Femur (tissue), 1 donor: ENCODE measurements at places on chromosomes 3 and 15.

DNA sequence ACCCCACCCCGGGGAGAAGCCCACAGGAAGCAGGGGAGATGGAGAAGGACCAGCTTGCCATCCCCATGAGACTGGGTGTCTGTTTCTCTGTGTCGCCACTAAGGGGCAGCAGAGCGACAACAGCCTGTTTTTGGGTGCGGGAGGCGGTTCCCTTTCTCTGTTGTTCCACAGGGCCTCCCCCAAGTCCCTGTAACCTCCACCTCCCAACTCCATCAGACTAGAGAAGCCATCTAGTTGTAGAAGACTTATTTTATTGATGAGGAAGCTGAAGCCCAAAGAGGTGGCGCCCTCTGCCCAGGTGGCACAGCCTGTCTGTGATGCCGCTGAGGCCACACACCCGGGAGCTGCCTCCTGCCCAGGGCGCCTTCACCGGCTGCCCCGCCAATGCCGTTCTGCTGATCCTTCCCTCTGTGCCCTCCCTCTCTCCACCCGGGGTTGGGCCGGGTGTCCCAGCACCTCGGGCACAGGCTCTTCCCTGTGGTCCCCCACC lies 3.9 kb upstream of the CCDC9B start:
- no peak for DNase-seq

GRCh38 chr3:29382845-29383244 lies 102.0 kb downstream of the RBMS3 start:
- DNase-seq = no peak

DNA sequence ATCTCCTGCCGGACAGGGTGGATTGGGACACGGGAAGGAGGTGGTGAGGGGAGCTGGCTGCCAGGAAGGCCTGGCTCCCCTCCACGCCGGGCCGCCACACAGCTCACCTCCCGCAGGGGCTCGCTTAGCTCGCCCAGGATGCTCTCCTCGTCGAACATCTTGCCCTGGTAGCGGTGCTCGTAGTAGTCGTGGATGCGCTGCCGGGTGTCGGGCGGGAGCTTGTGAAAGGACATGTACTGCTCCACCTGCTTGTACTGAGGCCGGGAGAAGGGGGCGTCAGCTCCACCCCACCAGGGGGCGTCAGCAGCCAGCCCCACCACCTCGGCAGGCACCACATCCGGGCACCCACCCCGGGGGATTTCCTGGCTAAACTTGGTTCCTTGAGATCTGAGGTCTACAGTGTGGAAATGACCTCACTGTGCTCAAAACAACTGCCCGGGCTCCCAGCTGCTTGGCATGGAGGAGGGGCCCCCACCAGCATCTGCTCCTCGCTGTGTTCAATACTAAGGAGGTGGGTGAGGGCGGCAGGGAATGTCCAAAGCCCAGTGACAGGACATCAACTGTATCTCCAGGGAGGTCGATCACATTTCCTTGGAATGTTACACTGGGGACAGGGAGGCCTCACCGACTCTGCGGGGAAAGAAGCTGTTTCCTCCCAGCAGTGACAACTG lies 43.4 kb downstream of the HCN4 start:
- no peak for DNase-seq

GRCh38 chr3:34323517-34323916 lies 525.1 kb downstream of the PDCD6IP start:
- DNase-seq = no peak

DNA sequence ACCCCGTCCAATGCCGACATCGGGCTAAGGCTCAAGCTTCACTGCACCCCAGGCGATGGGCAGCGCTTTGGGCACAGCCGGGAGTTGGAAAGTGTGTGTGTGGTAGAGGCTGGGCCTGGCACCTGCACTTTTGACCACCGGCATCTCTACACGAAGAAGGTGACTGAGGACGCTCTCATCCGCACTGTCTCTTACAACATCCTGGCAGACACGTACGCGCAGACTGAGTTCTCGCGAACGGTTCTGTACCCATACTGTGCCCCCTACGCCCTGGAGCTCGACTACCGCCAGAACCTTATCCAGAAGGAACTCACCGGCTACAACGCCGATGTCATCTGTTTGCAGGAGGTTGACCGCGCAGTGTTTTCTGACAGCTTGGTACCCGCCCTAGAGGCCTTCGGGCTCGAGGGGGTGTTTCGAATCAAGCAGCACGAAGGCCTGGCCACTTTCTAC lies 1.0 kb downstream of the PDE12 start:
- DNase-seq = peak; percentile 19

- no peak for DNase-seq
Observed at GRCh38 chr3:8011902-8012301, 489.7 kb upstream of the LMCD1 start.

DNA sequence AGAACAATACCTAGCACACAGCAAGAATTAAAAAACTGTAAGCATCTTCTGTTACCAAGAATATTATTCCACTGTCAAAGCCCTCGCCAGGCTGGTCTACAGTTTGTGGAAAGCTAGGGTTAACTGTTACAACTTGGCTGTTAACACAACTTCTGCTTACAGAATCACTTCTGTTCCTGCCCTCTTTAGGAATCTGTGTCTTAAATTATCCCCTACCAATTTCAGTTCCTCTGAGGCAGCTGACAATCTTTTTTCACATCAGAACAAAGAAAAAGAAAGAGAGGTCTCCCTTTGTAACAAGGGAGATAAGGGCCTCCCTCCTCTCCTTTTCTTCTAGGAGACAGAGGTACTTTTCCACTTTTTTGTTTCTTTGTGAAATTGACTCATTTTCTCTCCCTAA lies 188.9 kb downstream of the FMN1 start:
- DNase-seq = no peak

DNA sequence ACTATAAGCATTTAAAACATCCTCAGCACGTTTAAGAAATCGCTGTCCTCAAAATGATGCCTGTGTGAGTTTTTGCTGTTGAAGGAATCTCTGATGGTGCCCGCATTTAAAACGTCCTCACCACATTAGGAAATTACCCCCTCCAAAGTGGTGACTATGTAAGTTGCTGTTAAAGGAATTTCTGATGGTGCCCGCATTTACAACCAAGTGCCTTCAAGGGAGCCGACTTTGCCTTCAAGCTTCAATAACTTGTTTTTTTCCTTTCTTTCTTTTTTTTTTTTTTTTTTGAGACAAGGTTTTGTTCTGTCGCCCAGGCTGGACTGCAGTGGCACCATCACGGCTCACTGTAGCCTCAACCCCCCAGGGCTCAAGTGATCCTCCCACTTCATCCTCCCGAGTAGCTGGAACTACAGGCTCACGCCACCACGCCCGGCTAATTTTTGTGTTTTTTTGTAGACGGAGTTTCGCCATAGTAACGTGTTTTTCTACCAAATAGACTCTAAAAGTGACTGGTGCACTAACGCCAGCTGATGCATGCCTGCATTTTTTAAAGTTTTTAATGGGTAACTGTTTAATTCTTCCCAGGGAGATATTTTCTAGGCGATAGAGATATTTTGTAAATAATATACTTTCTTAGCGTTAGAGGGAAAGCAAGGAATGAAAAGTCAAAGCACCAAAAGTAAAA lies 19.0 kb upstream of the TSEN2 start:
- no peak for DNase-seq

DNA sequence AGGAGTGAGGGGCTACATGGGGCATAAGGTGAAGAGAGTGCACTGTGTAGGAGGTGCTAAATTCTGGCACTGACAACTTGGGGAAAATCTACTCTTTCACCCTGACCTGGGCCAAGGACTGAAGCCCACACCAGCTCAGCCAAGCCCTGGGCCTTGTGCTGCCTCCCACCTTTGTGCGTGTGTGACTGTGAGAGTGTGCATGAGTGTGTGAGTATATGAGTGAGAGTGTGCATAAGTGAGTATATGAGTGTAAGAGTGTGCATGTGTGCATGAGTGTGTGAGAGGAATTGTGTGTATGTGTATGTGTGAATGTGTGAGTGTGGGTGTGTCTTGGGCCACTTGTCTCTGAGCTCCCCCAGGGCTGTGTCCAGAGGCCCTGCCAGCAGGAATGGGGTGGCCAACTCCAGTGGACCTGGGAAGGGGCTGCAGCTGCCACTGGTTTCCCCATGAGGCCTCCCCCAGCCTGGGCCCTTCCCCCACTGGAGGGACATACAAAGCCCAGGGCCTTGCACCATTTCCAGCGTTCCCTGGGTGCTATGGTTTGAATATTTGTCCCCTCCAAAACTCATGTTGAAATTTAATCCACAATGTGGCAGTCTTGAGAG lies 15.2 kb downstream of the C3orf22 start:
- peak; percentile 10 for DNase-seq

GRCh38 chr3:61354604-61355003 lies 103.4 kb upstream of the FHIT start:
- no peak for DNase-seq

DNA sequence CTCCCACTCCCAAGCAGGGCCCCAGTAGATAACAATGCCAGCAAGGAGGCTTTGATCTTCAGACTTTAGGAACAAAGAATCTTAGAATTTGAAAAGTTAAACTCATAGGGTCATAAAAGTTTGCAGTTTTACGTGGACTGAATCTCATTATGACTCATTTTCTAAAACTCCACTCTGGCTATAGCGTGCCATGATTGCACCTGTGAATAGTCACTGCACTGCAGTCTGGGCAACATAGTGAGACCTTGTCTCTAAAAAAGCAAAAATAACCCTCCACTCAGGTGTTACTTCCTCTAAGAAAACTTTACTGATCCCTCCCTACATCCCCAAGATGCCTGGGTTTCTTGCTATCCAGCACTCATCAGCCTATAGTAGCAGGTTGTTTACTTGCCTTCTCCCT lies 104.5 kb downstream of the IL20RB start:
- no peak for DNase-seq

GRCh38 chr3:108133048-108133369 lies 42.2 kb upstream of the CD47 start:
- DNase-seq = no peak

DNA sequence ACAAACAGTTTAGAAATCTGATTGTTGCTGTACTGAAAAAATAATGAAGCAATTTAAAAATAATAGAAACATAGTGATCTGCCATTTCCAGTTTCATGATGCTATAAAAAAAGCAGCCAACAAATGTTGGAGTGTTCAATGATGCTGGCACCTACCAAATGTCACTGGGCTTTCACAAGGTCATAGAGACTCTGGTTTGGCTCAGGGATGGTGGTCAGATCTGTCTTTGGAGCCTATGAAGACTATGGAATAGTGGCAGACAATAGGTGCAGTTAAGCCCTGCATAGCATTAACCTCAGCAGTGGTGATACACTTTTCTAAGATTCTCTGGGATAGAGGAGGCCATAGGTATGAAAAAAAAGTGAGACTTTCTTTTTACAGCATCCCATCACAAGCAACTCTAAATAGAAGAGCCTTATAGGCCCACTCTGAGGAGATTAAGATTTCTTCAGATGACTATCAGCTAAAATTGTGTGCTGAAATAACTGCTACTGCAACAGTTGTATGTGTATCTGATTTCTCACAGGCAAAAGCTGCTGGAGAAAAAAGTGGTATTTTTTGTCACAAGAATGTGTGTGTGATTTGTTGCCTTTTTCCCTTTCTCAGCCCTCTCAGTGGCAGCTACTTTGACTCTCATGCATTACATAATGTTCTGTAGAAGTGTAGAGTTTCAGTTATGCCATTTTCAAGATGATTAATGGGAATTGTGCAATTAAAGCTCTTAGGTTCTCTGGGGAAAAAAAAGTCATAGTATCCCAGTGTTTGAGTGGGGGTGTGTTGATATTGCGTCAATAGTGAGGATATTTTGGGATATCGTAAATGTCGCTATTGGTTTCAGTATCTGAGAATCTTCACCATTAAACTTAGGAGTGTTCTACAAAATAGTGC lies 137.4 kb downstream of the MBNL1 start:
- DNase-seq = no peak

GRCh38 chr3:15450438-15451215 lies 23.2 kb downstream of the EAF1 start:
- DNase-seq = no peak
